AG20443 (cell line): ENCODE measurements at places on chromosomes 6 and 20.
A peak's percentile ranks its signal among the peaks of the same experiment; 100 is the strongest.

DNA sequence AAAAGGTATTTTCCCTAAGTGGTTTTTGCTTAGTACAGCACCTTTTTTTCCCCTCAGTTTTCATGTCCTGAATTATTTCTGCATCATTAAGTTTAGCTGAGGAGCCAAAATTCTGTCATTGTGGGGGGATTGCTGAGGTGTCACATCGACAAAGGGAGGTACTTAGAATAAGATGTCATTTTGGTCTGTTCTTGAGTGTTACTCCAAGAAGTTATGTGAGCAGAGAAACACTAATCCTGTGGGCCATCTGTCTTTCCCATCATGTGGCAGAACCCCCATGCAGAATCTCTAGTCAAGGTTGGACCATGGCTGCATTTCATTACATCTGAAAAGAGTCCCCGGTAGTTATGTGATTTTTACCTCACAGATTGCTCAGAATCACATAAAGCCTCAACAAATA is 167.8 kb upstream of the CENPW start:
- DNase-seq: no peak

- DNase-seq: no peak
Observed at GRCh38 chr6:48474830-48475229, 363.8 kb upstream of the PTCHD4 start.

DNA sequence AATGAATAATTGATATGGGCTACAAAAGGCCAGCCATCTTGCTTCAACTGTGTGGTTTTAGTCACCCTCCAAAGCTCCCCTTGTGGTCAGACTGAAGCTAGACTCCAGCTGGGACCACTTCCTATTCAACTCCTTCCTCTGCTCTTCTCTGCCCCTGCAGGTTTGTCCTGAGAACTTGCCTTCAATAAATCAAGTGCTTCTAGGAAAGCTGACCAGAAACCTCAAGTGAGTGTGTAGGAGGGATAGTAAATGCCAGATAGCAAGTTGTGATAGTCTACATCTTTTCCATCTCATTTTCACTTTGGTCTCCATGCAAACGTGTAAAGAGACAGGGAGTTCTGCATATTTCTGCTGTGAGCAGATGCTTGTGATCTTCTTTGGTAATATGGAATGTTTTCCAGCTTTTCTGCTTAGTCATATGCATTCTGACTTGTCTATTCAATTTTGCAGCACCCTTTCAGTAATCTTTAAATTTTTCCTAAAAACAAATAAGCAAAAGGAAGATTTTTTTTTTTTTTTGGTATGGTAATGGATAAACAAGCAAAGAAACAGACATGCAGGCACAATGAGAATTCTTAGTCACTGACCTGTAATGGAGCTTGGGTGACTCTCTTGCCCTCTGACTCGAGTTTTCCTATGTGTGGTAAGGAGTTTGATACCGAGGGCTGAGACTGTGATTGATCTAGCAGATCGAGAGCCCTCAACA is 201.3 kb upstream of the BTBD3 start:
- peak; percentile 76 for DNase-seq

- DNase-seq: no peak
Observed at GRCh38 chr6:145350928-145351327, 384.4 kb downstream of the EPM2A start.

GRCh38 chr20:10951216-10951615 is 277.4 kb upstream of the JAG1 start:
- no peak for DNase-seq

DNA sequence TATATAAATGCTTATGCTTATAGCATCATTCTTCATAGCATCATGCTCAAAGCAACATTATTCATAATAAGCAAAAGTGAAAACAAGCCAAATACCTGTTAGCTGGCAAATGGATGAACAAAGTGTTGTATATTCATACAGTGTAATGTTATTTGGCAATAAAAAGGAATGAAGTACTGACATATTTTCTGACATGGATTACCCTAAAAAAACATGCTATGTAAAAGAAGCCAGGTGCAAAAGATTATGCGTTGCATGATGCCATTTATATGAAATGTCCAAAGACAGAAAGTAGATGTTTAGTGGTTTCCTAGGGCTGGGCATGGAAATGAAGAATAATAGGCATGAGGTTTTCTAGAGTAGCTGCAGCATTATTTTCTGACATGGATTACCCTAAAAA is 77.1 kb downstream of the GFRA4 start:
- no peak for DNase-seq

DNA sequence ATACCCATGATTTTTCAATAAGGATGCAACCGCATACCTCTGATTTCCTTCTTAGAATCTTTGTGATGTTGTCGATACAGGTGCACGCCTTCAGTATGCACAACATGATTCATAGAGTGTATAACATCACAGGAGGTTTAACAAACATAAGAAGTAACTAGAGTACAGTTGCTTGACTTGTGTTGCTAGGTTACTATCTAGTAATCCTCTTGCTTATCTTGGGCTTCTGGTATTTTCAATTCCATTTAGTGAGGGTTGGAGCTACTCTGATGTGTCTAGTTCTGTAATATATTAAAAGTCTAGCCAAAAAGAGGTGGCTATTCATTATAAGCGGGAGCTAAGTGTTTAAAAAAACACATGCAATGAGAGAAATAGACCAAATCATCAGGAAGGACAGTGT is 85.5 kb upstream of the TENT5A start:
- no peak for DNase-seq

GRCh38 chr20:18254615-18255014 is 33.7 kb upstream of the ZNF133 start:
- no peak for DNase-seq

- DNase-seq: peak; percentile 59
Observed at GRCh38 chr6:25017932-25018567, 82.3 kb upstream of the RIPOR2 start.

GRCh38 chr20:16485401-16485800 is 87.8 kb downstream of the KIF16B start:
- no peak for DNase-seq

DNA sequence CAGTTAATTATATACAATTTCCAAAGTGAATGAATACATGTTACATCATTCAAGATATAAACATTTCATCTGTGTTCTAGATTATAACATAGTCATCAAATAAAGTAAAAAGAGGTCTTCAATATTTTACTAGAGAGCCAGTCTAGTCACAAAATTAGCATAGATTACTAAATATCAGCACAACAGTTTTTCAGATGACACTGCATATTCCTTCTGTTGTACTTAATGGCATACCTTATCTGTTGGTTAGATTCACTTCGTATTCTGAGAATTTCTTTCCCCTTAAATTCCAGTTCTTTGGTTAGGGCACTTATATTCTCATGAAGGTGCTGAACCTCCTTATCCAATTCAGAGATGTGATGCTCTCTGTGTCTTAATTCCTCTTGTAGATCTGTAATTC is 39.8 kb upstream of the MCM9 start:
- DNase-seq: no peak

- no peak for DNase-seq
Observed at GRCh38 chr6:85493389-85493788, 43.5 kb downstream of the NT5E start.

GRCh38 chr6:143279385-143279784 is 171.1 kb downstream of the ADAT2 start:
- DNase-seq: peak; percentile 27

DNA sequence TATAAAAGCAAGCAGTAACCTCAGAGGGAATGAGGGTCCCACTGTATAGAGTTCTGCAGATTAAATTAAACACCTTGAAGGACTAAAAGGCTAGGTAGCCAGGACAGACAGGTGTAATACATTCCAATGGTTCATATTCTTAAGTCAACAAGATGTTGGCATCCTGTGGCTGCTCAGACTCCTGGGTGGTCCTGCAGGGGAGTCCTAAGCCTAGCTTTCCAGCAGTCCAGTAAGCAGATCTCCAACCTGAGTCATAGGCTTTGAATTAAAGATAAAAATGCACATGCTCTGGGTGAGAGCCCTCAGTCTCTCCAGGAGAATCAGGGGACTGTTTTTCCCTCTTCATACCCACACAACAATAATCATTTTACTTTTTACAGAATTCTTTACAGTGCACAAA is 307.3 kb upstream of the SUPT3H start:
- DNase-seq: no peak

DNA sequence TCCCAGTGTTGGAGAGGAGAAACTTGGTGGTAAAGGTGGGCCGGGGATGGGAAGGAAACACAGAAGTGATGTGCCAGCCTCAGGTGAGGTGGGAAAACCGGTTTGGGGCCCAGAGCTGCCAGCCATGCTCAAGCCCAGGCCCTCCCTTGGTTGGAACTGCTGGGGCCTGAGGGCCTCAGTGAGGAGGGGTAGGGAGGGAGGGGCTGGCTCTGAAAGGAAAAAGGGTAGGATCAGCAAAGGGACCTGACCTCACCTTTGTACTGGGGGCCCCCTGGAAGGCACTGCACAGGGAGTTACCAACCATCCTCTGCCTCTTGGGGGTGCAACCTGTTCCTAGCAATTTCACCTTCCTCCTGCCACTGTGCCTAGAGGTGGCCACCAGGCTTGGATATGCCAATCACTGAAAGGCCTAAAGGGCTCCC is 1.8 kb upstream of the SPEF1 start:
- no peak for DNase-seq

DNA sequence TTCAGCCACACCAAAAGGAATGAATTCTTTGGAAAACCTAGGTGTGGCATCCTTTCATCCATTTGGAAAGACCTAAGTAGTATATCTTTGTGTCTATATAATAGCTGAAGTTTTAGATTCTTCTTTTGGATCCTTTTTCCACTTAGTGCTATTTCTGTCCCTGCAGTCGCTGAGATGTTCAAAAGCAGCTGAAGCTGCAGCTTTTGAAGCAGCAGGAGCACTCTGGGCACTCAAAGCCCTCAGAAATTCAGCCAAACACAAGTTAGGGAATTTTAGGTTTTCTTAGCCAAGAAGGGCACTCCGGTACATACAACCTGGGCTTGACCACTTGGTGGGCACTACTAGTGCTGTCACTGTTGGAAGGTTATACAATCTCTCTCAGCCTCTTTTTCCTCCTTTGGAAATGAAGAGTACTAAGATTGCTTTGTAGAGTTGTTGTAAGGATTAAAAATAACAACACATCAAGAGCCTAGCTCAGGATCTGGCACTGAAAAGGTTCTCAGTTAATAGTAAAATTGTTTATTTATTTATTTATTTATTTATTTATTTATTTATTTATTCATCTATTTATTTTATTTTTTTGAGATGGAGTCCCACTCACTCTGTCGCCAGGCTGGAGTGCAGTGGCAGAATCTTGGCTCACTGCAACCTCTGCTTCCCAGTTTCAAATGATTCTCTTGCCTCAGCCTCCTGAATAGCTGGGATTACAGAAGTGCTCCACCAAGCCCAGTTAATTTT is 71.9 kb upstream of the SLC22A16 start:
- DNase-seq: no peak

- DNase-seq: peak; percentile 78
Observed at GRCh38 chr20:53582574-53583351, 10.9 kb downstream of the ZNF217 start.

DNA sequence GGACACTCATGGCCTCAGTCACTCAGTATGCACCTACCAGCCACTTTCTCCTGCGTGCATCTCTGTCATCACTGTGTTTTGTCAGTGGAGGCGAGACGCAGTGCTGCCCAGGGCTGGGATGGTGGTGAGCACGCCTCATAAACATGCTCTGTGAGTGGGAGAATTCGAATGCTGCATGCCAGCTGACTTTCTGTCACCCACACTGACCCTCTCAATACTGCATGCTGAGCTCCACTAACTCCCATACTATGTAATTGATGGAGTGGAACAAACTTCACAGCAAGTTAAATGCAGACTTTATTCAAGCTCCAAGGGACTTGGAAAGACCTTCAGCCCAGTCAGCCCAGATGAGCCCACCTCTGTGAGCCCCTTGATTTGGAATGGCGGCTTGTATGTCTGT is 22.7 kb upstream of the GGTLC1 start:
- no peak for DNase-seq

DNA sequence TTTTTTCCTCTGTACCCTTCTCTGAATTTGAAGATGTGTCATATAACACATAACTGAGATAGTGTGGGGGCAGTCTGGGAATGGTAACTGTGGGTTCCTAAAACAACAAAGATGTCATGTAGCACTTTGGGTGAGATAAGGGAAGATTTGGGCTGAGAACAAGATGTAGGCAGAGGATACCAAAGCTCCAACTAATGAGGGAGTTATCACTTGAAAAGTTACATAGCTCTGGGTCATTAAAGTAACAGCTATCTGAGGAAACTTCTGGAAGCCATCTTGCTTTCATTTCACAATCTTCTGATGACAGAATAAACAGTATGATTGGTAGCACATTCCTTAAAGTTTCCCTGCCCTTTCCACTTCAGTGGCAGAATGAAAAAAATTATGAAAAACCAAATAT is 255.4 kb downstream of the TBX18 start:
- peak; percentile 27 for DNase-seq
